H1 (cell line): ENCODE measurements at places on chromosomes 6 and 20.

- DNase-seq = no peak
Observed at GRCh38 chr20:23147964-23148730, 62.0 kb upstream of the CD93 start.

DNA sequence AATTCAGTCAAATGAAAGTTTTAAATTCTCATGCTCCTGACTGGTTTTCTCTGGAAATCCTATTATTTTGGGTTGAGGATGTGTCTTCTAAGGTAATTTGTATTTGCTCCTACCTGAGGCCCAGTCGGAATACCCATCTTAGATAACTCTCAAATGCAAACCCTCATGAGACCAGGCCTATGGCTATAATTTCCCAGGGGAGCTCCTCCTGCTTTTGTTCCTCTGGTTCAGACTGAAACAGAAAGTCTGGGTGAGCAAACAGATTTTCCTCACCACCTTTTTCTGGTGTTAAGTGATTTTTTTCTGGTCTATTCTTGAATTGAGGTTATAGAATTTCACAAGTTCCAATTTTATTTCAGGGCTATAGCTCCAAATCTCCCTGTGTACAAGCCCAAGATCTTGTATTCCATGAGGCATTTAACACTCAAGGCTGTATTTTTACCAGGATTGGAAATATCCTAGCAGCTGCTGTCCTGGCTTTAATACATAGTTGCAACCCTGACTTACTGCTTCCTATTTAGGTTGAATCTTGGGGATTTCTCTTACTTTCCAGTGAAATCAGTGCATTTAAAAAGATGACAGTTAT, 169.1 kb upstream of the PTCHD4 start:
- DNase-seq = no peak

GRCh38 chr6:15572296-15573016, 90.4 kb downstream of the DTNBP1 start:
- no peak for DNase-seq

- DNase-seq = no peak
Observed at GRCh38 chr20:52533401-52533800, 341.8 kb upstream of the ZFP64 start.

DNA sequence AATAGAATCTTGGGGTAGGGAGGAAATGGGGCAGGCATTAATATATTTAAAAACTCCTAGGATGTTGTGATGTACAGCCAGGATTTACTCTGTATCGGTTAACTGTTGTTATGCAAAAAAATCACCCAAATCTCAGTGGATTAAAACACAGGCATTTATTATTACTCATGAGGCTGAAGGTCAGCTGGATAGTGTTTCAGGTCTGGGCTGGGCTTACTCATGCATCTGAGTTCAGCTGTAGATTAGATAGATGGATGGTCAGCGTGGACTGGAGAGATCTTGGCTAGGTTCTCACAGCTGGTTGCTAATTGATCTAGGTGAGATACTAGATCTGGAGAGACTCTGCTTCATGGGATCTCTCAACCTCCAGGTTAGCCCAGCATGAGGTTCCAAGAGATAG, 131.4 kb downstream of the BTBD3 start:
- DNase-seq = no peak

GRCh38 chr20:57708694-57709673, 831 bp downstream of the PMEPA1 start:
- no peak for DNase-seq

DNA sequence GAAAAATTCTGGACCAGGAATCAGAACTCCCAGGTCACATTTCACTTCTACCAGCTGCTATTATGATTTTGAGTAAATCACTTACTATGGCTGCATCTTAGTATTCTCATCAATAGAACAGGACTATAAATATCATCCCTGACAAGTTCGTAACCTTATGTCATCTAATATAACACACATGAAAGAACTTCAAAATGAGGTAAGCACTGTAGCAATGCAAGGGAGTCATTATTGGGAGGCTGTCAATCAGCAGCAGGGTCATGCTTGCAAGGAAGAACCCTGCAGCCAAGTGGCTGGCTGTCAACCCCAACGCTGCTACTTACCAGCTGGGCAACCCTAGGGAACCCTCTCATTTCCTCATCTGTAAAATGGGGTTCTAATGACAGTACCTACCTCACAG, 123.3 kb upstream of the B3GAT2 start:
- no peak for DNase-seq

DNA sequence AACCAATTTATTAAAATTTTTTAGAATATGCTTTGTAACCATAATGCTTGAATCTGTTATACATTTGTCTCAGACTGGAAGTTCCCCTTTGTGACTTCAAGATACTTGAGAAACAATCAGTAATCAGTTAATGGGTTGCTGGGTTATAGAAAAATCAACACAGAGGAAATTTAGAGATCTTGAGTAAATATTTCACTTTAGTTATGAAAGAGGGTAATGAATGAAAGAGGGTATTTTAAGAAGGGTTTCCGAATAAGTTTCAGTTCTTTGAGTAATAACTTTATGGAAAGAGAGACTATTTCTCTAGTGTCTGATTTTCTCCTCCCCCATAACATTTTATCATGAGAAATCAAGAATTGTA, 21.4 kb downstream of the ZFAND3 start:
- DNase-seq = no peak

DNA sequence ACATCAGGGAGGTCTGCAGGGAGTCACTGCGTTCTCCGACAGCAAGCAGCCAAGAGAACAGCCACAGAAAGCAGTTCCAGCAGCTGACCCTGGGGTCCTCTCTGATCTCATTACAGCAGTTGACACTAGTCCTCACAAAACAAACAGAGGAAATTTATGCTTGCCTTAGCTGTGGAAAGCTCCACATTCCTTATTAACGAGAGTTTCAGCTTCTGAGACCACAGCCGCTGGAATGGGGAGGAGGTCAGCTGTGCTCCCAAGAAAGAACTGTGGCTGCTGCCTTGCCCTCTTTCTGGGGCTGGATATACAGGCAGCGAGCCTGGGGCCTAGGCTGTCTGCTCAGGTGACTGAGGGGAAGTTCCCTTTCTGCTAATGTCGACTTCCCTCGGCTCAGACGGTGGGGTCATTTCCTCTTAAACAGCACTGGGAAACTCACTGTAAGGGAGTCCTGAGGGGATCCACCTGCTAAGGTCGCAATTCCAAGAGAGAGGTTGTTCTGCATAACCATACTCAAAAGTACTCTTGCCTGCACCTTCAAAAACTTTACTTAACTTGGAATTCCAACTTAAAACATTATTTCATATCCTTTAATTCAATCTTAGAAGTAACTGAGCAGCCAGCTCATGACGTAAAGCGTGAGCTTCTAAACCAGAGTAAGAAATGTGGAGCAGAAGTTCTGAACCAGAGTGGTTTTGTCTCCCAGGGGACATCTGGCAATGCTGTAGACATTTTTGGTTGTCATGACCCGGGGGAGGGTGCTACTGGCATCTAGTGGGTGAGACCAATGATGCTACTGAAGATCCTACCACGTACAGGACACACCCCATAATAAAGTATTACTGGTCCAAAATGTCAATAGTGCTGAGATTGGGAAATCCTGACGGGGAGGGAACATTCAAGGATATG, 80.3 kb downstream of the BACH2 start:
- DNase-seq = no peak

DNA sequence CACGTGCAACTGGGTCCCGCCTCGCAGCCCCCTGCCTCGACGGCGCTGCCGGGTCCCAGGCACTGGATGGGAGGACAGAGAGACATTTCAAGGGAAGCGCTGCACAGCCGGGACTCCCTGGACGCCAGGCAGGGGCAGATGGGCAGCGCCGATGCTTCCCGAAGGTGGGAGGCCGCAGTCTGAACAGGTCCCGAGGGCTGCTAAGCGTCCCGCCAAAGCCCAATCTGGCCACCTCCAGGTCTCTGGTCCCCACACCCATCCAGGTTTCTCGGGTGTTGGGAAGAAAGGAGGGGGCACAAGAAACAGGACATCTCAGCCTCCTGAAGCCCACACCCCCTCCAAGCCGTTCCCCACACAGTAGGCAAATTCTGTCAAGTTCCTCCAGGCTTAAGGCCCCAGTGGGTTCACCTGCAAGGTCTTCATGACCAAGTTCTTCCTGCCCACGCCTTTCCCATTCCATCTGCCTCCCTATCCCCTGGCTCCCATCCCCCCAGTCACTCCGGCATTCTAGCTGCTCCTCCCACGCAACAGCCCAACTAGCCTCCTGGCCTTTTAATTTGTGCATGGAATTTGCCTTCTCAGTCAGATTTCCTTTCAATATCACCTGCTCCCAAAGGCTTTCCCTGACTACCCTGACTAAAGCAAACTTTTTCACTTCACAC, 5.4 kb upstream of the CPXM1 start:
- peak; percentile 61 for DNase-seq

DNA sequence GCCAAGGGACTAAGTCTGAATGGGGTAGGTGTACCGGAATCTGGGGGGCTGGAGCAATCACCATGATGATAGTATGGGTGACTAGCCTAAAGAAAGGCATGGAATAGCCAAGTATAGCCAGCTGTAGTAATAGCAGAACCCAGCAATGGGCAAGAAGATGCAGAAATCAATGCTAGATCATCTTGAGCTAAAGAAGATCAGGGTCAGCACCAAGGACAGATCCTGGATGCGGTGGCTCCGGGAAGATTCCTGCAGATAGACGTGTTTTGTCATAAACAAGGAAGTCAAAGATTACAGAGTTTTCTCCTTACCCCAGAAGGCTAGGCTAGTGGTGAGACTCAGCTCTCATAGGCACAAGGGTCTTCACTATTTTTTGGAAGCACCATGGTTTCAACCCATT, 561.6 kb upstream of the CHD6 start:
- peak; percentile 56 for DNase-seq

DNA sequence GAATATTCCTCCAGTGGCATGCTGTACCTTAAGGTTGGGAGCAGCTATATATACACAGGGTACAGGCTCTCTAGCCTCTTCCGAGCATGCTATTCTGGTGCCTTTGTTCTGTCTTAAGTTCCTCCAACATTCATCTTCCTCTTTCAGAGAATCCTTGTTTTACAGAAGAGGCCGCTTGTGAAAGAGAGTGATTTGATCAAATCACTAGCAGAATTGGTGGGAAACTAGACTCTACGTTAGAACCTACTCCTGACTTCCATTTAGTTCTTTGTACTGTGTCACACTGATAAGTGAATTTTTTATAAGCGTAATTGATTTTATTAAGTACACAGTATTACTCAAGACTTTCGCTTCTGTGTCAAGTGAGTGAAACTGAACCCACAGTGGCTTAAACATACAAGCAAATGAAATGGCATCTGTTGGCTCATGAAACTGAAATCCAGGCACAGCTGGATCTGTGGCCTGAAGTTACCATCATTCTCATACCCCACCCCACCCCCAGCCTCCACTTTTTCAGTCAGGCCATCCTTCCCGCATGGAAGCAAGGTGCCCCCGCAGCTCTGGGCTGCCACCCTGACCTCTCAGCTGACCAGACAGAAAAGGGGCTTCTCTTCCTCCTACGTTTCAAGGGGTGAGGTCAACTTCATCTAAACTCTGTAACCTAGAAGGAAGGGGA, 102.3 kb downstream of the RPP40 start:
- no peak for DNase-seq

- no peak for DNase-seq
Observed at GRCh38 chr6:42220807-42221206, 3.1 kb upstream of the MRPS10 start.

- no peak for DNase-seq
Observed at GRCh38 chr6:129491436-129491835, 218.5 kb downstream of the ARHGAP18 start.

- DNase-seq = no peak
Observed at GRCh38 chr20:50089140-50089786, 23.7 kb downstream of the UBE2V1 start.

- no peak for DNase-seq
Observed at GRCh38 chr6:77962070-77962469, 309.2 kb downstream of the MEI4 start.

GRCh38 chr6:3157131-3157933, at the start of gene TUBB2A:
TUBB2A (minus strand) TSS chr6:3157544; CDS start chr6:3157463, 81 bp downstream.
- peak; percentile 90 for DNase-seq

DNA sequence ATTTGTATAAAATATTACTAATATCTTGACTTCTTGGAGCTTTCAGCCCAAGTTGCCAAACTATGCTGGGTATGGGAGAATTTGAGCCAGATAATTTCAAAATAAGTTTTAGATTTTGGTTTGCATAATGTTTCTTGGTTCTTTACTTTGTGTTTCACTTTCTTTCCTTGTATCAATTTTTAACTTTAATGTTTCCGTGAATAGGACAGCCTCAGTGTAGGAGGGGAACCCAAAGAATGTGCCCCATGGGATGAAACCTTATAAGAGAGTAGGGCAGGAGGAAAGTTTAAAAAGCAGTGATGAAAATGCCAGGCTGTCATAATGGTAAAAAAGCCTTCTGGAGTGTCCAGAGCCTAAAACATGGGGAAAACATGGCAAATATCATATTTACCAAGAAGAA, 252.4 kb upstream of the IRAK1BP1 start:
- DNase-seq = no peak

- no peak for DNase-seq
Observed at GRCh38 chr20:52500157-52500556, 308.6 kb upstream of the ZFP64 start.

DNA sequence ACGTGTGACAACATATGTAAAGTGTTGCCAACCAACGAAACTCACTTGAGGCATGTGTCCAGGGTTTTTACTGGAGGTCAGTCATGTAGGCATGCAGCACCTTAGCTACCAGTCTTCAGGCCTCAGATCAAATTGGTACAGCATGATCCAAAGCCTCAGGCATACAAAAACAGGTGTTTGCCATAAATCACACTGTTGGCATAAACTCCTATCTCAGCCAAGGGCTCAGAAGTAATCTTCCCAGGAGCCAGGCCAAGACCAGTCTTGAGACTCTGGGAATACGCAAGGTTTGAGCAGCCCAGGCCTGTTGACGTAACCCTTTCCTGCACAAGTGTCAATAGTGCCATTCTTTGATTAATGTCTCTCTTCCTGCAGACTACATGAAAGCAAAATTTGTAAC, 163.5 kb downstream of the PRL start:
- no peak for DNase-seq

GRCh38 chr6:138393871-138394783, 9.9 kb upstream of the HEBP2 start:
- no peak for DNase-seq

DNA sequence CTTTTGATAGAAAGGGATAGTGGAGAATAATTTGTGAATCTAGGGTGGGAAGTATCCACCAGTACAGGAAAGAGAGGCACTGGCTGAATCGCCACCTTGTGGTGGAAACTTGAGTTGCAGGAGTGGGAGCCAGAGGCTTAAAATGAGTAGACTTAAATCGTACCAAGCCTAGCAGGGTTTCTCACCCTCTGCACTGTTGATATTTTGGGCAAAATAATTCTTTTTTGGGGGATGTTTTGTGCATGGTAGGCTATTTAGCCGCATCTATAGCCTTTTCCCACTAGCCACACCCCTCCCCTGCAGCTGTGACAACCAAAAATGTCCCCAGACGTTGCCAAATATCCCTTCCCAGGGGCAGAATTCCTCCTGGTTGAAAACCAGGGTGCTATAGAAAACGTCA, 119.1 kb downstream of the DHX35 start:
- peak; percentile 62 for DNase-seq

DNA sequence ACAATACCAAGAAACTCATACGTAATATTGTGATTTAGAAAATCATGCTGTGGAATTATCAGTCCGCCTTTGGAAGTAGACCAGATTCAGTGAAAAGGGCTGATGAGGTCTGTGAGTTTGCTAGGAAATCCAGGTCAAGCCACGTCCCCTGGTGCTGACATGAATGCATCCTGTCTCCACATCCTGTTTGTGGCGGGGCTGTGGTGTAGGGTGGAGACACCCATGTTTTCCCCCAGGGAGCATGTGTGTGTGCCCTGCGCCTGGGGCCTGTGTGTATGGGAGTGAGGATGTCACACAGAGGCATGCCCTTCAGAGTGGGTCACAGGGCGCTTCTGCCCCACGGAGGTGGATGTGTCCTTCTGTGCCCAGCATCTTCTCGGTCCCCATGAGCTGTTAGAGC, 109.1 kb downstream of the SASH1 start:
- DNase-seq = no peak
